ENCODE measurements at places on chromosomes 3 and 15.

DNA sequence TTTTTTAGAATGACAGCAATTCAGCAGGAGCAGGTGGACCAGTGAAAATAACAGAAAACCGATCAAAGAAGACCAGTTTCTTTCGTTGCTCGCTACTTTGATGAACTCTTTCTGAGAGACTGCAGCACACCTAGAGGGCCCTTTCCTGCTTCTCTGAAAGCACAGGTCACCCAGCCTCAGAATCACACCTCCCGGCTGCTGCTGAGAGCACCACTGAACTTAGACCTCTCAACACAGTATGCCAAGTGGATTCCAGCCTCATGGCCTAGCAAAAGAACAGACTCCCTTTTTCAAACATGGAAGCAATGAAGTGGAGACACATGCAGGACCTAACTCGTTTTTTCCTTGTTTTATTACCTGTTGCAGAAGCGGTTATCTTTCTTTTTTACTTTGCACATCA, 13.9 kb upstream of the APH1B start:
- no peak for DNase-seq

DNA sequence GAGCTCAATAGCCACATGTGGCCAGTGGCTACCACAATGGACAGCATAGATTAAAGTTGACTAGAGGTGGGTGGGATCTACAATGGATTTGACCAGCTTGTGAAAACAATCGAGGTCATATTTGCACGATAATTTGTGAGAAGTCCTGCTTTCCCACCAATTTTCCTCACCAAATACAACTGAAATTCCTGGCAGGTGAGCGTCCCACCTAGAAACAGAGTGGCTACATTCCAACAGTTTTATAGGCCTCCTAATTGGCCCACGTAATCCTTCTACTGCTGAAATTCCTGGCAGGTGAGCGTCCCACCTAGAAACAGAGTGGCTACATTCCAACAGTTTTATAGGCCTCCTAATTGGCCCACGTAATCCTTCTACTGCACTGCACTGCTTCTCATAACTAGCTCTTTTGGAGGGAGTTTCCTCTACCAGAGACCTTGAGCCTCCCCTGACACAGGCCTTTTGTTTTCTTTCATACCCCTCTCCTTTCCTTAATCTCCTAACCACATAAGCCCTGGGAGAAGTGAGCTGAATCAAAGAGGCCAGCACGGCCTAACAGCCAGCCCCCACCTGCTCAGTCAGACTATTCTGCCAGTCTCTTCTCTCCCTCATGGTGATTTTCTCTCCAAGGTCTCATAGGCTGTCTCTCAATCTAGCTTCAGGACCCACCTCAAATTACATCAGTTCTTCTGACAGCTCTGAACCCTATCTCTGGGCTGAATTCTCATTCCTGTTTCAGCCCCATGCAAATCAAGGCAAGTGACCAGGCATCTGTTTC, 80.2 kb downstream of the BFSP2 start:
- DNase-seq, result no peak

DNA sequence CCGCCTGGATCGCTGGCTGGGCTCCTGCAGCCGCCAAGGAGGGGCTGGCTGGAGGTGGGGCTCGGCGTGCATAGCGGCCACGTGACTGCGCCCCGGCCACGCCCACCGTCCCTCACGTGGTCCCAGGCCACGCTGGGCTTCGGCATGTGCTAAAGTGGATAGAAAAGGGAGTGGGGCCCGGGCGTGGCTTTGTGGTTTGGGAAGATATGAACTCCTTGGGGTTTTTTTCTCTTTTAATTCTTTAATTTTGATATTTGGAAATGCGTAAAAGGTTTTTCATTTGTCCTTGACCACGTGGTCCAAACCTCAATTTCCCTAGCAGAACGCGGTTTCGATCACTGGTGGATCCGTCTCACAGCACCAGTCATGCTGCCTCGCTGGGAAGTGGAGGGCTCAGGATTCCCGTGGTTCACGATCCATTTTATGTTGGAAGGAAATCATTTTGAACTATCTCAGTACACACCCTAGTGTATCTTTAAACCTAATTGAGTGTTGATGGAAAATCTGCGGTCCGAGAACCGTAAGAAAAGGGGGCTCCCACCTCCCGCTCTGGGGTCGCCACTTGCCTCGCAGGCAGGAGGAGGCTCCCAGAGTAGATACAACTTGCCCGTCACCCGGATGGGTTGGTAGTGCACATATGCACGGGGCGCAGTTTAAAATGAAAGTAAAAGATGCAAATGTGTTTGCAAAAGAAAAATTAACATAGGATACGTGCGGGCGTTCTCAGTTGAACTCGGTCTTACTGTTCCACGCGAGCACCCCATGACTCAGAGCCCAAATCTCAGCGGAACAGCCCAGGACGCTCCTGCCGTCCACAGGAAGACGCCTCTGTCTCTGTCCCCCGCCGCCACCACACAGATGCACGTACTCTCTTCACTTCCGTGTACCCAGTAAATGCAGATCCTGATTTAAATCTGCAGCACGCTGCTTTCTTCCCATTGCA, 141.9 kb downstream of the PGPEP1L start:
- no peak for DNase-seq

GRCh38 chr3:108302570-108302969, 6.2 kb downstream of the HHLA2 start:
- no peak for DNase-seq

DNA sequence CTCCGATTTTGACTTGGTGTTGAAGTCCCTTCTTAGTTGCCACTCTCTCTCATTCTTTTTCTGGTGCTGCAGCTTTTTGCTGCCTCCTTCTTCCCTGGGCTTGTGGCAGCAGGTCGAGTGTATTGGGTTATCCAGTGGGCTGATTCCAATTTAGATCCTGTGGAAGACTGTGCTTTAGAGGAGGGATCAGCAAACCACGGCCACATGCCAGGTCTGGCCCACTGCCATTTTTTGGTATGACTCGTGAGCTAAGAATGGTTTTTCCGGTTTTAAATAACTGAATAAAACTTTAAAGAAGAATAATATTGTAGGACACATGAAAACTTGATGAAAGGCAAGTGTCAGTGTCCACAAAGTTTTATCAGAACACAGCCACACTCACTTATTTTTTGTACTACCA, 330.5 kb downstream of the ROBO2 start:
- DNase-seq, result peak; percentile 89

DNA sequence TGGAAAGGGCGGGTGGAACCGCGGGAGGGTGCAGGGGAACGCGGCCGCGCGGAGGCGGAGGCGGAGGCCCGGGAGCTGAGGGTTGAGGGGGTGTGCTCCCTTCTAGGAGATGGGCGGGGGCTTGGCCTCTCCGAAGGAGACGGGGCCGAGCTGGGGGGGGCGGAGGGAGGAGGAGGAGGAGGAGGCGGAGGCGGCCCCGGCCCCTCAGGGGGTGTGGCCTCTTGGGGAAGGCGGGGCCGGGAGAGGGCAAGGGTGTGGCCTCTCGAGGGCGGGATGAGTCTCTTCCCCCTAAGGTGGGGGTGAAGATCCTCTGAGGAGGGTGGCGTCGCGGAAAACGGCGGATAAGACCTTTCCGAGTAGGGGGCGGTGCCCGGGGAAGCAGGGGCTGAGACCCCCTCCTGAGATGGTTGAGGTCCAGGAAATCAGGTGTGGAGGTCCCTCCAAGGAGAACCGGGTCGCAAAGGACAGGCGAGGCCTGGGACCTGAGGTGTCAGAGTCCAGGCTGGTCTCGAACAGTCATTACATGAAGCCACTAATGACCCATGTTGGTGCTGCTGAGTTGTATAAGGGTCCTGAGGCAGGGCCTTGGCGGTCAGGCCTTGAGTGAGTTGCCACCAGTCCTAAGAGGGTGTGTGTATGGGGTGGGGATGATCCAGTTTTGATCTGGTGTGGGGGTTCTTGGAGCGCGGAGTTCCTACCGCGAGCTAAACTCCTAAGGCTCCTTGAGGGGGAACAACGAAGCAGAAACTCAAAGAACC, 759 bp downstream of the WDR6 start:
- DNase-seq, result no peak

DNA sequence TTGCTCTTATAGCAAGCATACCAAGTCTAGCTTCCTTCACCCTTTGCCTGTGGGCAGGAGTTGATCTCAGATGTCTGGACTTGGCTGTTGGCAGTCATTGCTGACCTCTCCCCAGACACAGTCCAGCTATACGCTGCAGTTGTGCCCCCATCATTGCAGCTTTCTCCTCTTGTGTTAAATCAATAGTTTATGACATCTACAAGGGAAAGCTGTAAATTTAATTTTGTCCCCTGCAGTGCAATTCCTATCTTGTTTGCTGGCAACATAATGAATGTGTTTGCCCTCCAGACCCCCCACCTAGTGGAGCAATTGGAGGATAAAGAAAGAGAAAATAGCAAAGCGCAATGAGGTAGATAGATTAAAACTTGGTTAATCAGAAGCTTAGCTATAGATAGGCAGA, 280.2 kb downstream of the LSAMP start:
- no peak for DNase-seq

DNA sequence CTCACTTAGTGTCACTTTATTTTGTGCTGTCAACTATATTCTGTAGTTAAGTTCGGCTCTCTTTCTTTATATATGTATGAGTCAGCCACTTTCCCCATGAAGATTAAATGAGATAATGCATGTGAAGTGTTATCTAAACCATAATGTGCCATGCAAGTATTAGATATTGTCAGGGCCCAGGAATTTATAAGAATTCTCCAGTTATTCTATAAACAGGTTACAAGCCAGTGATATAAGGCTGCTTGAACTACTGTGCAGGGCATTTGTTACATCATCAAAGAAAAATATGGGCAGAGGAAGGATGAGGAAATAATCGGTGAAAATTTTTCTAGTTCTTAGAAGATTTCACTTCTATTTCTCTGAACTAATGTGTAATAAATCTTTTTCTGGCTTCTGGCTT, 1049.0 kb upstream of the NR2F2 start:
- no peak for DNase-seq
